ENCODE measurements at places on chromosomes 2 and 18. TPM values are rescaled to one million over a fixed set of nuclear protein-coding genes. Genes with fewer than 3 reads are reported as not detected.

DNA sequence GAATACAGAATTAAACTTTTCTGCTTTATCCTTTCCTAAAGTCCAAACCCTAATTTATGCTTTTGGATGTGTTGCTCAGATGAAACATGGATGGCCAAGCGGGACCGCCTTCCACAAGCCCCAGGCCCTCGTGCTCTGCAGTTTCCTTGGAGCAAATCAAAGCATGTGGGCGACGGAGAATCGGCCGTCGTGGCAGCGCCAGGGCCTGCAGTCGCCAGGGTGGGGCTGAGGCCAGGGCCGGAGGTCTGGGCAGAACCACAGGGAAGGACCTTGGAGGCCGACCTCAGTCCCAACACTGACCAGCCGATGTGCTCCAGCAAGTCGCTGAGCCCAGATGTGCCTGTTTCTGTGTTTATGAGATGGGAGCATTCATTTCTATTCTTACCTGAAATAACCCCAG, 108.1 kb downstream of the MBP start:
- DNase-seq: no peak

- DNase-seq: peak; percentile 84
These were observed 132.5 kb upstream of the EPAS1 start for GRCh38 chr2:46164529-46165301.

DNA sequence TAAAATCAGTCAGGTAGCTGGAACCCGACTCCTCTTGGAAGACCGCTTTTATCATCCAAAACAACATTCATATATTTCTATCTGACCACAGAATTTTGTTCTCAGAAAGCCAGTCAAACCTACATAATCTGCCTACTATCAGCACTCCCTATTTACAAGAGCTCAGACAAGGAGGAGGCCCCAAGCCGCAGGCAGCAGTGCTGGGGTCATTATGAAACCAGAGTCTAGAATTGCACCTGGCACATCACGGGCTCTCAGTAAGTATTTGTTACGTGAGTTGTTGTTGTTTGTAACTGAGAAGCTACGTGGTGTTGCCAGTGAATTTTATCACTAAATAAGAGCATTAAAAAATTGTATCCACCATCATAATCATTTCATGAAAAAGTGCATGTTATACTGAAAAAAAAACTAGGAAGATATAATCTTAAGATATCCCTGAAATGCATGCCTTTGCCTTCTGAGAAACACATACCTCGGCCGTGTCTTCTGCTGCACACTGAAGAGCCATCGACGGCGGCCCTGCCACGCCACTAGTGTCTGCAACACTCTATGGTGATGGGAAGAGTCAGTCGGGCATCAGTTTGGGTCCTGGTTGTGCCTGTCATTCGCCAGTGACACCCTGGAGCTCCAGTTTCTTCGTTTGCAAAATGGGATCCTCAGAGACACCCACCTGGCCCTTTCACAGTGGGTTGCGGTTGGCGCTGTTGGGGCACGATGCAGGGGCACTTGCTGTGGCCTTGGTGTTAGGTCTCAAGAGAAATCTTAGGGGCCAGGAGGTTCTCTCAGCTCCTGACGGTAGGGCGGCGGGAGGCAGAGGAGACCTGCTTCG, 505.9 kb downstream of the EIPR1 start:
- no peak for DNase-seq

DNA sequence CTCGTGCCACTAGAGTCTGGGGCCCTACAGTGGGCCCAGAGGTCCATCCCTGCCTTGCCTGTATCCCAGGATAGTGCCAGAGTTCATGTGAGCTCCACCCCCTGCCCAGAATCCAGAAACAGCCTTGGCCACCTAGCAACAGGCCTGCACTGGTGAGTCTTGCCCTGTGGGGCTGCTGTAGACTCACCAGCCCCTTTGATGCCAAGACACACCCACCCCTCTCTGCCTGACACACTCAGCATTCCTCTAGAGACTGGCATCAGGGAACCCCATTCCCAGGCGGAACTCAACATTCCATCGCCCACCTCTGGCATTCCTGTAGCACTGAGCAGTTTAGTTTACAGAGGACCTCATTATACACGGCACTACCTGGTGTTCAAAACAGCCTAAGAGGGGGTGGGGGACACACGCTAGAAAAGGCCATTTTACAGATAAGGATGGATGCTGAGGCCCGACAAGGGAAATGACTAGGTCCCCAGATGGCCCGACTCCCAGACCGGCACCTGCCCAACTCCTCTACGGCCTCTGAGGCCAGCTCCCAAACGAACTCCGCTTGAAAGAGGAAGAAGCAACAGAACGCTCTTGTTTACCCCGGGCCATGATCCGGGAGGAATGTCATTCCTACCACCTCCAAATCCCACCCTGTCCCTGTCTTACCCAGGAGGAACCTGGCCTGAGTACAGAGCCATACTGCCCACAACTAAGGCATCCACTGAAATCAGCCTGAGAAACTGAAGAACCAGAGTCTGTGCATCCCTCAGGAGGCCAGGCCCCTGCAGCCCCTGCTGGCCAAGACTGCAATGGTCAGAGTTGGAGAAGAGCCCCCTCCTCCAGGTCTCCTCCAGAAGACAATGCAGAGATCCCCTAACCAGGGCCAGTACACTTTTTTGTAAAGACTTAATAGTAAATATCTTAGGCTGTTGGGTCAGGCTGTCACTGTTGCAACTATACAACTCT, 180.2 kb downstream of the TNS1 start:
- DNase-seq: peak; percentile 62

WNT10A gene
- 0.06 TPM for total RNA-seq

COL6A3 gene
- total RNA-seq: 9.2 TPM

- DNase-seq: no peak
These were observed 14.0 kb upstream of the HRH4 start for GRCh38 chr18:24446453-24446852.

- DNase-seq: no peak
These were observed 60.6 kb upstream of the SLC16A14 start for GRCh38 chr2:230129343-230129742.

GRCh38 chr18:56167366-56167765, 471.0 kb downstream of the TXNL1 start:
- DNase-seq: no peak

DNA sequence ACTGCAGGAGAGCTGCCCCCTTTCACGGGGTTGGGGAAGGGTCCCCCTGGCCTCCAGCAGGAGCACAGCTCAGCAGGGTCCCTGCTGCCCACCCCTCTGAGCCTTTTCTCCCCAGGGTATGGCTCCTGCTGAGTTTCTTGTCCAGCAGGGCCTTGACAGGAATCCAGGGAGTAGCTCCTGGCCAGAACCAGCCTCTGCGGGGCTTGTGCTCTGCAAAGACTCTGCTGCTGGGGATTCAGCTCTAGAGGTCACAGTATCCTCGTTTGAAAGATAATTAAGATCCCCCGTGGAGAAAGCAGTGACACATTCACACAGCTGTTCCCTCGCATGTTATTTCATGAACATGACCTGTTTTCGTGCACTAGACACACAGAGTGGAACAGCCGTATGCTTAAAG, 21.2 kb downstream of the FOSL2 start:
- DNase-seq: peak; percentile 61

HRH4 gene
- not detected for total RNA-seq

DNA sequence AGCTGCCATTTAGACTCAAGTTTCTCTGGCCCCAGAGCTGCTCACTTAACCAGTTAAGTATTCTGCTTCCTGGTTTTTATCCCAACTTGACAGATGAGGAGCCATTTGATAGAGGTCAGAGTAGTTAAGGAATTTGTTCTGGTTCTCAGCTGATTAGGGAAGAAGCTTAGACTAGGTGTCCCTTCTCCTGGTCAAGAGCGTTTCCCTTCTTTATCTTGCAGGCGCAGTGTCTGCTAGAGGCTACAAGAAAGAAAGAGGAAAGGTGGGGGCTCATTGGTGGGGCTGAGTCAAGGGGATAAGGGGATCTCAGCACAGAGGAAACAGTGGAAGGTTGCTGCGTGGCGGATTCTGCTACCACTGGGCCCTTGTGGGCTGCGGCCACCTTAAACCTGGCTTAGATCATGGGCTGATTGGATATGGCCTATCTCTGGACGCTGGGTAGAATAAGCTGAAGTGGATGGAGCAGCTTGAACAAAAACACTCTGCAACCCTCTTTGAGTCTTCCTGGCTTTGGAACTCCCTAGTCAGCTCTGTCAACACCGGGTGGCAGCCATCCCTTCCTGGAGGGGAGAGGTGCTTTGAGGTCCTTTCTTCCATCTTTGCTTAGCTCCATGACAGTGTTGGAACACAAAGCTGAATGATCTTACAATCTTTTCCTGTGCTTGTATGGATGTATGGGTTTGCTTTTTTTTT, 70.8 kb downstream of the QPCT start:
- peak; percentile 75 for DNase-seq

- DNase-seq: no peak
These were observed 25.2 kb downstream of the KATNAL2 start for GRCh38 chr18:46942646-46943045.

- DNase-seq: no peak
These were observed 2.5 kb downstream of the SALL3 start for GRCh38 chr18:78981989-78982620.

ATP6V1B1 gene
- 2.0 TPM for total RNA-seq

SGPP2 gene
- total RNA-seq: not detected

DNA sequence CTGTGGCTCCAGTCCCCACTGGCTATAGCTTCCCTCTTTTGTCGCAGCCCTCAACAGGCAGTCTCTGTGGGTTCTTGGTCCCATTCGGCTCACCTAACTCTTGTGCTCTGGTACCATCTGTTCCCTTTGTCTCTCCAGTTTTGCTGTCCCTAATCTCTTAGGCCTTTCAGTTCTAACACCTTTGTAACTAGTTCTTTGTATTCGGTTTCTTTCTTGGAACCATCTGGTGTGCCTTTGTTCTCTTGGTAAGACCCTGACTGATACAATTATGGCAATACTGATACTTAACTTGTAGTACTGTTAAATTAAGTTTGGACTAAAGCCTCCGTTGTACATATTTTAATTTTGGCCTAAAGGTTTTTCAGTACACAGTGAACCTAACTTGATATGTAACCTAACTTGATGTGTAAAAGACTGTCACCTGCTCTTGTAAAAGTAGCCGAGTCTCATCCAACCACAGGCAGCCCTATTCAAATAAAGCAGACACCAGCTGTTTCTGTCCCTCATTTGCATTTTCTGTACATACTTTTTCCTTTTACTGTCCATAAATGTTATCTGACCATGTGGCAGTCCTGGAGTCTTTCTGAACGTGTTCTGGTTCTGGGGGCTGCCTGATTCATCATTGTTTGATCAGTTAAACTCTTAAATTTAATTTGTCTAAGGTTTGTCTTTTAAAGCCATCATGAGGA, 4.8 kb upstream of the MRPL44 start:
- DNase-seq: peak; percentile 73

DNA sequence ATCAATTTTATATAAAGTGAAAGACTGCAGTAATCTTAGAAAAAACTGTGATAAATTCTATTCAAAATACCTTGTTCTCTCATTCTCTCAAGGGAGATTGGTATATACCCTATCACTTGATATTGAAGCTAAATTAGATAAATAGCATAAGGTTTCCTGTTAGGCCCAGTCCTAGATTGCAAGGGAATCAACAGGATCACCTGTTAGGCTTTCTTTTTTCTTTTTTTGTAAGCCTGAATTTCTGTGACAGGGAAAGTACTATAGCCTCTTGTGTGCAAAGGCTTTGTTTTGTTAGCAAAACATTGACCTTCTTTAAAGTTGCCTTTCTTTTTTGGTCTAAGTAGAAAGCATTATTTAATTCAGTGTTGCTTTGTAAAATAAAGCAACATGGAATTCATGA, 100.0 kb downstream of the HAUS1 start:
- DNase-seq: no peak

ABCG8 gene
- total RNA-seq: not detected

GLI2 gene
- total RNA-seq: 0.64 TPM

- DNase-seq: no peak
These were observed 42.8 kb downstream of the DLGAP1 start for GRCh38 chr18:4412286-4412685.

LOXHD1 gene
- total RNA-seq: not detected

GRCh38 chr2:177588671-177589070, 196.1 kb downstream of the AGPS start:
- no peak for DNase-seq

DNA sequence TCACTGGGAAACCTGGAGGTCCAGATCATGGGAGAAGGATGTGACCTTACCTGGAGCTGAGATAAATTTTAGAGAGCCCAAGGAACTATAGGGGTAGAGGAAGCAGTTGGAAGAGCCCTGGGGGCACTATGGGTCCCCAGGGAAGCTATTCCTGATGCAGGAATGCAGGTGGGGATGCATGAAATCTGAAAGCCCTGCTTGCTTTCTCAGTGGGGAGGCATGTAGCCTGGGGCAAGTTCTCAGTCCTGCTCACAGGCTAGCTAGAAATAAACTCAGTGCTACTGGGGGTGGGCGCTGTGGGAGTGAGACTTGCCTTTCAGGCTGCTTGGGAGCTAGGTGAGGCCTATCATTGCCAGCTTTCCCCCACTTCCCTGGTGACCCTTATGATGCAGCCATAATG, 499.7 kb downstream of the PTH2R start:
- DNase-seq: no peak

DNA sequence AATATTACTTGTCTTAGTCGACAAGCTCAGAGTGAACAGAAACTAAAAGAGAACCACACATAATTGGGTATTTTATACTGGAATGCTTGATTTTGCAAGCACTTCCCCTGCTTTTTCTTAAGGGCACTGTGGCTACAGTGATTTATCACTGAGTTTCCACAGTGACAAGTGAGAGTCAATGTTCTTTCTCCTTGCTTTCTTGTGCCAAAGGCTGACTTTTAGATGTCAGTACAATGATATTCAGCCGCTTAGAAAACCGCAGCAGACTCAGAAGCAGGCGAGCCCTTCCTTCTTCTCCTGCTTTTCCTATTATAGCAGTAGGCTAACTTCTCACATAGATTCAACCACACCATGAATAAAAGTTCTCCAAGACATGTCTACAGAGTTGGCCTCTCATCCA, 1603.6 kb upstream of the NXPH2 start:
- DNase-seq: peak; percentile 8

GPR45 gene
- total RNA-seq: not detected

GRCh38 chr2:86143307-86143706, 37.3 kb downstream of the PTCD3 start:
- no peak for DNase-seq

DNA sequence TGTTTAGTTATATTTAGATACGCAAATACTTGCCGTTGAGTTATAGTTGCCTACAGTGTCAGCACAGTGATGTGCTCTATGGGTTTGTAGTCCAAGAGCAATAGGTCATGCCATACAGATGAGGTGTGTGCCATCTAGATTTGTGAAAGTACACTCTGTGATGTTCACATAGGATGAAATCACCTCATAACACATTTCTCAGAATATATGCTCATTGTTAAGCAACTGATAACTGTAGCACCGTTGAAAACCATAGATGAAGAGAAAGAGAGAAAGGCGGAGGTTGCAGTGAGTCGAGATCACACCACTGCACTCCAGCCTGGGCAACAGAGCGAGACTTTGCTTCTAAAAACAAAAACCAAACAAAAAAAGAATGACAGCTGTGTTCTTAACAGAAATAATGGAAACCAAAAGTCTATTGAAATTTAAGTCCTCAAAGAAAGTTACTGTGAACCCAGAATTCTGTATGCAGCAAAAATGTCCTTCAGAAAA, 9.5 kb downstream of the DGKD start:
- DNase-seq: no peak

- DNase-seq: no peak
These were observed 23.5 kb upstream of the LAPTM4A start for GRCh38 chr2:20074901-20075300.

ACMSD gene
- not detected for total RNA-seq

SERPINB11 gene
- not detected for total RNA-seq

GRCh38 chr2:191917967-191918651, 71.2 kb upstream of the CAVIN2 start:
- no peak for DNase-seq

CABLES1 gene
- 7.1 TPM for total RNA-seq

- no peak for DNase-seq
These were observed 2.2 kb upstream of the GFPT1 start for GRCh38 chr2:69389271-69389670.

SH2D6 gene
- 5.9 TPM for total RNA-seq

Measured in LHCN-M2 (cell line).